Head of caudate nucleus (tissue), 42 donors: ENCODE measurements at places on chromosomes 13 and 19.

DNA sequence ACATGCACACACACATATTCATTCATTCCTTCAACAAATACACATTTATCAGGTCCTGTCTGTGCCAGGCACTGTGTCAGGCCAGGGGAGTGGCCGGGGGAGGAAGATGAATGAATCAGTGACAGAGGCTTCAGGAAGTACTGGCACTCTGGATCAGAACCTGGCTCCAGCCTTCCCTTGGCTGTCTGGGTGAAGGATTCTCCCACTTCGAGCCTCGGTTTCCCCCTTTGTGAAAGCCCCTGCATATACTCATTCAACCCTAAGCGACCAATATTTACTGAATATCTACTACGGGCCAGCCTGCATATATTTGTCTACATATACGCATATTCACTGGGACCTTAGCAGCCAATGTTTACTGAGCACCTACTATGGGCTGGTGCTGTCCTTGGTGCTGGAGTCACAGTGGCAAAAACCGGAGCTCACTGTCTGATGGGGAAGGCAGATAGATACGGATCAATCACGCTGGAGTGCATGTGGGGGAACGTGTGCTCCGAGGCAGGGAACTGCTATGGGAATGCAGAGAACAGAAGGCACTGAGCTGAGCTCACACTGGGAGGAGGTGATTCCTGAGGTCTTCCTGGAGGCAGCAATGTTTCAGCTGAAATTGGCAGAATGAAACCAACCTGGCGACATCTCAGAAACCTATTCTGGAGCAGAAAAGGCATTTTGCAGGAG, 636 bp upstream of the ZNF579 start:
- no peak for DNase-seq

- DNase-seq = no peak
These were observed 597.5 kb upstream of the MIR17HG start for GRCh38 chr13:90750021-90750420.

- no peak for DNase-seq
These were observed 636 bp upstream of the FOXO1 start for GRCh38 chr13:40666933-40667621.

DNA sequence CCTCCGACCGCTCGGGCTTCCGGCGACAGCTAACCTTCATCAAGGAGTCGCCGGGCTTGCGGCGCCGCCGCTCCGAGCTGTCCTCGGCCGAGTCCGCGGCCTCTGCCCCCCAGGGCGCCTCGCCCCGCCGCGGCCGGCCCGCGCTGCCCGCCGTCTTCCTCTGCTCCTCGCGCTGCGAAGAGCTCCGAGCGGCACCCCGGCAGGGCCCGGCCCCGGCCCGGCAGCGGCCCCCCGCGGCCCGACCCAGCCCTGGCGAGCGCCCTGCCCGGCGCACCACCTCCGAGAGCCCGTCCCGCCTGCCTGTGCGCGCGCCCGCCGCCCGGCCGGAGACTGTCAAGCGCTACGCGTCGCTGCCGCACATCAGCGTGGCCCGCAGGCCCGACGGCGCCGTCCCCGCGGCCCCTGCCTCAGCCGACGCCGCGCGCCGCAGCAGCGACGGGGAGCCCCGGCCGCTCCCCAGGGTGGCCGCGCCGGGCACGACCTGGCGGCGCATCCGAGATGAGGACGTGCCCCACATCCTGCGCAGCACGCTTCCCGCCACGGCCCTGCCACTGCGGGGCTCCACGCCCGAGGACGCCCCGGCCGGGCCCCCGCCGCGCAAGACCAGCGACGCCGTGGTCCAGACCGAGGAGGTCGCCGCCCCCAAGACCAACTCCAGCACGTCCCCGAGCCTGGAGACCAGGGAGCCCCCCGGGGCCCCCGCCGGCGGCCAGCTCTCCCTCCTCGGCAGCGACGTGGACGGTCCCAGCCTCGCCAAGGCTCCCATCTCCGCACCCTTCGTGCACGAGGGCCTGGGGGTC, 9.6 kb downstream of the C19orf25 start:
- no peak for DNase-seq

DNA sequence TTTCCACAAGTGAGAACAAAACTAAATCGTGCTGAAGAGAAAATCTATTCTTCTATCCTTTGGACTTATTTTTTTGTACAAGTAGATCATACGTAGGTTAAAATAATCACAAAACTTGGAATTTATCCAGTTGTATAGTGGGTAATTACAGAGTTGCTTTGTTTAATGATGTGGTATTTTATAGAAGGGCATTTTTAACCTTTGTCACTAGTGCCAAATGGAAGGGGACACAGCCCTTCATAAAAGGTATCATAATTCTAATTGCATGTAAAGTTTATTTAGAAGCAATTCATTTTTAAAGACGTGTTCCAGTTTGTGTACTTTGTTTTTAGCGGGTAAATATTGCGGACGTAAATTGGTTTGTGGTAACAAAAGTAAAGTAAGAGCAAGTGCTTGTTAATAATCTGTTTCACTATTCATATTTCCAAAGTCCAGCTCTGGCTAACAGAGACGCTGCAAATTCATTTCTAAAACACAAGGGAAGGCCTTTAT, 99.5 kb downstream of the ERCC5 start:
- no peak for DNase-seq

GRCh38 chr13:63901630-63902029, 2486.0 kb upstream of the PCDH20 start:
- no peak for DNase-seq
